Astrocyte (in vitro differentiated cells and primary cell): ENCODE measurements at places on chromosomes 11 and 22.

DNA sequence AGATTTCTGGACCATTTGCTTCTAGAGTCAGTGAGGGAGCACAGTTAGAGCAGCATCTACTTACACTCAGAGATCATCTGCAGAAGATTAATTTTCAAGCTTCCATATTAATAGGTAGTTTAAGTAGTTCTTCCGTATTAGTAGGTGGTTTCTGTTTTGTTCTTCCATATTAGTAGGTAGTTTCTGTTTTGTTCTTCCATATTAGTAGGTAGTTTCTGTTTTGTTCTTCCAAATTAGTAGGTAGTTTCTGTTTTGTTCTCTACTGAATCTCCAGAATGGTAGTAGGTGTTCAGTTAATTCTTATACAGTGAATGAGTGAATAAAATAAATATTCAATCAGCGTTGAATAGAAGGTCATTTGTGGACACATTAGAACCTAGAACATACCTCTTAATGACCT is 175.7 kb downstream of the TMEM135 start:
- DNase-seq: no peak

GRCh38 chr11:122100037-122100755 is 15.8 kb downstream of the BLID start:
- DNase-seq: peak; percentile 64

GRCh38 chr22:36367479-36367878 is 20.3 kb downstream of the MYH9 start:
- DNase-seq: no peak

DNA sequence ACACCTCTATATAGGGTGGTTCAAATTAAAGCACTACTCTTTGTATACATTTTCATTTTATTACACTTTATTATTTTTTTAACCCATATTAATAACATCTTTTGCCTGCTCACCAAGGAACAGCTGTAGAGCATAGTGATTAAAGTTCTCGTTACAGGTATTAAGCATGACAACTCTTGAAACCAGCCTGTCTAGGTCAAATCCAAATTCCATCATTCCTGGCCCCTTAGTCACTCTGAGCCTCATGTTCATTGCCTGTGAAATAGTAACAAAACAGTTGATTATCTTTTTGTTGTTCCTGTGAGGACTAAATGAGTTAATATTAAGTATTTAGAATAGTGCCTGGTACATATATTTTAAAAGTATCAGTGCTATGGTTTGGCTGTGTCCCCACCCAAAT is 334.5 kb downstream of the RAB38 start:
- DNase-seq: peak; percentile 6

DNA sequence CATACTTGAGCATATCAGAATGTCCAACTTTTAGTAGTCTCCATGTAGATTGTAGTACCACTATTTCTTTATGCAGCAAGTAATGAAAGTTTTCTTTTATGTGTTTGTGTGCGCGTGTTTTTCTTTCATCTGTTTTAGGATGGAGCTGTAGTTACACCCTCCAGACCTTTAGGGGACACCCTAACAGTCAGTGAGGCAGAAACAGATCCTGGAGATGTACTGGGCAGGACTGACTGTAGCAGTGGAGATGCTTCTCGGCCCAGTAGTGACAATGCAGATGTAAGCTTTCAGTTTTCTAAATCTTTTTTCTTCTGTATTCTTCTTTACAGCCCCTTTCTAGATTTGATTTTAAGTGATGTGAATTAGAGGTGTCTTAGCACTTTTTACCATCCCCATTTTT is 79.9 kb upstream of the GRIK4 start:
- peak; percentile 57 for DNase-seq

GRCh38 chr11:134356656-134357544 is 25.1 kb downstream of the GLB1L2 start:
- no peak for DNase-seq

DNA sequence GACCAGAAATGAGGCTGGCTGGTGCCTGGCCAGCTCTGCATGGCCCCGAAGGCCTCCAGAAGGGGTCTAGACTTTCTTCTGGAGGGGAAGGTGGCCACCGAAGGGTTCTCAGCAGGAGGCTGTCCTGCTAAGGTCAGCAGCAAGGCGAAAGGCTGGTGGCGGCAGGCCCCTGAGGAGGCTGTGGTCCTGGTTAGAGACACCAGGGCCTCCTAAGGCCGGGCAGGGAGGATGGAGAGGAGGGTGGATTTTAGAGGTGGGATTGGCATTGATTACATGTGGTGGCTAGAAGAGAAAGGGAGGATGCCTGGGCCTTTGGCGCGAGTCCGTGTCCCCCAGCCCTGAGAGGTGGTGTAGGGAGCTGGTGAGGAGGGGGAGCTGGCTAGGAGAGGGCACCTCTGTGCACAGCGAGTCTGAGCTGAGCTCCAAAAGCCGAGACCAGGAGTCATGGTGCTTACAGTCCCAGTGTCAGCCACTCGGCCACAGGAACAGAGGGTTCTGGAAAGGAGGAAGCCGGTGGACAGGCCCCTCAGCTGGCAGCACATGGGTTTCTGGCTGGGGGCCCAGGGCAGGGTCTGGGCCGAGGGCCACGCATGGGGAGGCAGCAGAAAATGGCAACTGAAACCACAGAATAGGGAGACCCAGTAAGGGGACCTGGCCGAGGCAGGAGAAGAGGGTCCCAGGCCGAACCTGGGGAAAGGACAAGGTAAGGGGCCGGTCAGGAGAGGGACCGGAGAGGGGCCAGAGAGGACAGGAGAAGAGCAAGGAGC is 2.5 kb downstream of the FERMT3 start:
- DNase-seq: no peak

- DNase-seq: no peak
Observed at GRCh38 chr11:44949160-44950030, 1.3 kb downstream of the TP53I11 start.

DNA sequence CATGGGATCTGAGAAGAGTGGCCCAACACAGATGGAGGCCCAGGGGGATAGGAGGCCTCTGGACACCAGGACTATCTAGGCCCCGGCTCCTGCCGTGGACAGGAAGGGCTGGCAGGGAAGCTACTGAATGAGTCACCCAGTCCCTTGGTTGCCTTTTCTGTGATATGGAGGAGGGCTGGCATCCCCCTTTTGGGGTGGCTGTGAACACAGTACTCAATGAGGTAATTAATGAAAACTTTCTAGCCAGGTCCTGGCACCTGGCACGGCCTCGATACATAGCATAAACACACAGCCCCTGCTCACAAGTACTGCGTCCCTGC is 163.2 kb downstream of the CHST1 start:
- no peak for DNase-seq

- no peak for DNase-seq
Observed at GRCh38 chr22:21807544-21808529, 59.6 kb downstream of the MAPK1 start.

DNA sequence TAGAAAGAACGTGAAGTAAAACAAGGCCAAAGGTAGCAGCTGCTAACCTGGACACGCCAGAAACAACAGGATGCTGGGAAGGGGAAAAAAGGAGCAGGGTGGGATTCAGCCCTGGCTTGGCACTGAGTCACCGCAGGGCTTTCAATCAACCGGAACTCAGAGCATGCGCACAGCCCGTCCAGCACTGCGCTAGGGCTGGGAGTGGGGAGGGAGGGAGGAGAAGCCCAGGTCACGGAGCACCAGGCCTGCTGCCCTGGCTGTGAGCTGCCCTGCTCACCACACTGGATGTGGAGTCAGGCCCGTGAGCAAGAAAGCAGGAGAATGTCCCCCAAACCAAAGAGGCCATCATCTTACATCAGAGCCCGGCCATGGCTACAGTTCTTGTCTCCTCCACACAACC is 51.5 kb downstream of the APOL1 start:
- no peak for DNase-seq

DNA sequence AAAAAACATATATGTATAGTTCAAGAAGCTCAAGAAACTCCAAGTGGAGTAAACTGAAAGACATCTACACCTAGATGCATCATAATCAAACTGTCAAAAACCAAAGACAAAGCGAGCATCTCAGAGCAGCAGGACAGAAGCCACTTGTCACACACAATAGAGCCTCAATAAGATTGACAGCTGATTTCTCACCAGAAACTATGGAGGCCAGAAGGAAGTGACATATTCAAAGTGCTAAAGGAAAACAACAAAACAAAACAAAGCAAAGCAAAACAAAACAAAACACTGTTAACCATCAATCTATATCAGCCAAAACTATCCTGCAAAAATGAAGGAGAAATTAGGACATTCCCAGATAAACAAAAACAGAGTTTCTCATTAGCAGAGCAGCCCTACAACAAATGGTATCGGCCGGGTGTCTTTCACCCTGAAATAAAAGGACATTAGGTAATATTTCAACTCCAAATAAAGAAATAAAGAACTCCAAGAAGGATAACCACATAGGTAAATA is 65.8 kb upstream of the SEPTIN5 start:
- DNase-seq: no peak

- DNase-seq: no peak
Observed at GRCh38 chr22:27310966-27311697, 490.4 kb downstream of the MN1 start.

GRCh38 chr11:63779039-63779438 is 10.5 kb upstream of the ZFTA start:
- no peak for DNase-seq

DNA sequence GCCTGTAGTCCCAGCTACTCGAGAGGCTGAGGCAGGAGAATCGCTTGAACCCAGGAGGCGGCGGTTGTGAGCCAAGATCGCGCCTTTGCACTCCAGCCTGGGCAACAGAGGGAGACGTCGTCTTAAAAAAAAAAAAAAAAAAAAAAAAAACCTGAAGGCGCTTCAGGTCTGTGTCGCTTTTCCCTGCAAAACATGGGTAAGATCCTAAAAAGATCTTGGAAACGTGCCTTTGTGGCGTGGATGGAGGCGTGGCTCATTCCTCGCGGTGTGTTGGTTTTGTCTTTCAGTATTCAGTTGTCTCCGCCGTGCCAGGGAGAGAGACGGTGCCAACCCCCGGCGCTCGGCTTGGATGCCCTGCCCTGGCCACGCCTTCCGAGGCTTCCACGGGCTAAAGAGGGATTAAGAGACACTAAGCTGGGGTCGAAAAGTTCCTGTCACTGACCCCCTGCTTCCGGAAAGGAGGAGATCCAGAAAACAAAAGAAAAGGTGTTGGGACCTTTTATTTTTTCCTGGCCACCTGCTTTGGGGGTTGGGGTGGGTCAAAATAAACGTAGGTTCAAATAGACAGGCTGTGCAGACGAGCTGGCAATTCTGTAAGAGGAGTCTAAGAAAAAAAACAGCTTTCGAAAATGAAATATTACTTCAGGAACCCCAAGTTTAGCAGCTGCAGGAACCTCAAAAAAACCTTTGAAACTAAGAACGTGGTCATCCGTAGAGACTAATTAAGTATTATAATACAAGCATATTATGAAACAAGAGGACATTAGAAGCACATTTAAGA is 1.1 kb upstream of the SLC35F2 start:
- no peak for DNase-seq

- DNase-seq: no peak
Observed at GRCh38 chr11:20584093-20584774, 15.2 kb upstream of the SLC6A5 start.

DNA sequence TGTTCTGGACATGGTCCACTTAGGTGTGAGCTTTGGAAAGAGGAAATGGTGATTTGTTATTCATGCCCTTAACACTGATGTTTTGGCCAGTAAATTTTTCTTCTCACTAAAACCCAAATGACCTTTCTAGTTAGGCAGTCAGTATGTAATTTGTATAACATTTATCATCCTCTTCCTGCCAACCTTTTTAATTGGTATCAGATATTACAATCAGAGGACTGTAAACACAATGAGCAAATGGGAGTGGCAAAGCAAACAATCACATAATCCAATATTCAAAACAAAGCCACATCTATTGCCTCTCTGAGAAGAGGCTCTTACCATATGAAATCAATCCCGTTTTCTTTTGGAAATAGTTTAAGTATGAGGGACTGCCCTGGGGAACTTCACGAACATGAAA is 49.1 kb downstream of the BBOX1 start:
- DNase-seq: no peak

DNA sequence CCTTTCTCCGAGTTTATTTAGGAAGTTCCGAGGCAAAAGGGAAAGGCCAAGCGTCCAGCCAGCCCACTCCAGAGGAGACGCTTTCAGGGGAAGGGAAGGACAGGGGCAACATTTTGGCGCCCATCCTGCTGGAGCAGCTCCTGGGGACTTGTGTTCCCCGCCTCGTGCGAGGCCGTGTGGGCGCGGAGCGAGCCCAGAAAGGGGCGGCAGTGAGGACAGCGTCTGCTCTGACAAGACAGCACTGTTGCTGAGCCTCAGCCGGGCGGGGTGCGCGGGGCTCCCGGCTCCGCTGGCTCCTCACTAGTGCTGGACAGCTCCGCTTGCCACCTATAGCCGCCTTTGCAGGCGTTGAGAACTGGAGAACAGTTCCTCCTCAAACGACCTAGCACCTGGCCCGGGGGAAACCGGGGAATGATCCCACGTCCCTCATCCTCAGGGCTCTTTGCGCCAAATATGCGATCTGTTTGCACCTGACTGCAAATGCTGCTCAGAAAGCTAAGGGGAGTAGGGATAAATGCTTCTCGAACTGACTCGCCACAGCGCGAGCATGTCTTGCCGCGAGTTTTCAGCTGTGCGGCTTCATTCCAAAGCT is 722 bp upstream of the GUCY1A2 start:
- DNase-seq: peak; percentile 78

DNA sequence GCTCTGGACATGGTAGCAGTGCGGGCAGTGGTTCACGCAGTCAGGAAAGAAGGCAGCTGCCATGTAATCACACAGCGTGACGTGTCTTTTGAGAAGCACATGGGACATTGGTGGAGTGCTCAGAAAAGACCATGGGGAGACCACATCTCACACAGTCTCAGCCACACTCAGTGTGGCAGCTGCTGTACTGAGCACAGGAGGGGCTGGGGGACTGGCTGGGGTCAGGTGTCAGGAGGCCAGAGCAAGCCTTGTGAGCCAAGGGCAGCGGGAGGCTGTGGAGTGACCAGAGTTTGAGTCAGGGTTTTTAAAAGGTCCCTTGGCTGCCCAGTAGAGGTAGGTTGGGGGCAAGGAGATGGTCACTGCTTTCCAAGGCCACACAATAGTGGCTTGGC is 18.5 kb downstream of the CLDN5 start:
- DNase-seq: no peak

GRCh38 chr11:58573451-58574104 is 2.1 kb downstream of the LPXN start:
- DNase-seq: peak; percentile 83

DNA sequence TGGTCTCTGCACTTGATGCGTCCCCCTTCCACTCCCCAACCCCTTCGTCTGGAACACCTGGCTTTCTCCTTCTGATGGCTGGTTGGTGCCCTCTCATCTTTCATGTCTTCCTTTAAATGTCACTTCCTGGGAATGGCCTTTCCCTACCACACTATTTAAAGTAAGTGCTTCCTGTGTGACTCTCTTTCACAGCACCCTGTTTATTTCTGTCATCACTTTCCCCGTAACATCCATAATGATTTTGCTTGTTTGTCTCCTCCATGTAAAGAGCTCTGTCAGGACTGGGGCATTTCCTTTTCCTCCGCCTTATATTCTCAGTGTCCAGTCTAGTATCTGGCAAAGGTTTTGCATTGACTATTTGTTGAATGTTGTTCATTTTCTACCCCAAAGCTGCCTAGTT is 143.0 kb downstream of the DBX1 start:
- no peak for DNase-seq
